Activated naive CD8-positive, alpha-beta T cell treated with anti-CD3 and anti-CD28 coated beads, Interleukin-2, amount 10 ng/mL, durations not matched to agents 7 days and 5 days (primary cell): ENCODE measurements at places on chromosomes 2 and 18. TPM values are rescaled to one million over a fixed set of nuclear protein-coding genes. Genes with fewer than 3 reads are reported as not detected.

- H3K27ac ChIP-seq, result no peak within 1 kb of the TSS
- no peaks in the 10 kb centered on the region for H3K36me3 ChIP-seq
- H3K4me1 ChIP-seq, result no peaks in the 10 kb centered on the region
- H3K27me3 ChIP-seq, result no peaks in the 10 kb centered on the region
- no peak within 1 kb of the TSS for H3K4me3 ChIP-seq
Measured at GRCh38 chr2:240895656-240896388, at the start of gene MAB21L4. Gene MAB21L4 (minus strand): TSS chr2:240896156. CDS start chr2:240895997, 159 bp downstream.

GRCh38 chr2:48204750-48205136, 298.4 kb upstream of the FBXO11 start:
- no peaks in the 10 kb centered on the region for H3K27me3 ChIP-seq
- no peak for DNase-seq
- H3K27ac ChIP-seq, result no peak overlapping the region
- no peaks in the 10 kb centered on the region for H3K4me1 ChIP-seq
- no peaks in the 10 kb centered on the region for H3K36me3 ChIP-seq

GALNT5 gene
- not detected for total RNA-seq

MSGN1 gene
- not detected for total RNA-seq
